Mucosa of gallbladder (tissue), 1 donor: ENCODE measurements at places on chromosomes 5 and 9.

DNA sequence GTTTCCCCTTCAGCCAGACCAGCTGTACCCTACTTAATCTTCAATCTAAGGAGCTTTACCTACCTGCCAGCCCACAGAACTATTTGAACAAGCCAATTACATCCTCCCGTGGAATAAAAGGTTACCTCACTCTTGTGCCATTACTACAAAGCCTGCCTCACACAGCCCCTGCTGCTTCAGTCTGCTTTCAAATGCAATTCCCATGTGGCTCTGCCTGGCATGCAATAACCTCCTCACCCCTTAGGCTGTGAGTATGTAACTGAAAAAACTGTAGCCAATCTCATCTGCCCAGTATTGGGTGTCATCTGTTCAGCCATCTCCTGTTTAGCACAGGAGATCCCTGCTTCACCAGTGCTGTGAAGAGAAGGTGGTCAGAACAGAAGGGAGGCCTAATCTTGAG, 6.1 kb upstream of the GCNT1 start:
- no peak for DNase-seq

DNA sequence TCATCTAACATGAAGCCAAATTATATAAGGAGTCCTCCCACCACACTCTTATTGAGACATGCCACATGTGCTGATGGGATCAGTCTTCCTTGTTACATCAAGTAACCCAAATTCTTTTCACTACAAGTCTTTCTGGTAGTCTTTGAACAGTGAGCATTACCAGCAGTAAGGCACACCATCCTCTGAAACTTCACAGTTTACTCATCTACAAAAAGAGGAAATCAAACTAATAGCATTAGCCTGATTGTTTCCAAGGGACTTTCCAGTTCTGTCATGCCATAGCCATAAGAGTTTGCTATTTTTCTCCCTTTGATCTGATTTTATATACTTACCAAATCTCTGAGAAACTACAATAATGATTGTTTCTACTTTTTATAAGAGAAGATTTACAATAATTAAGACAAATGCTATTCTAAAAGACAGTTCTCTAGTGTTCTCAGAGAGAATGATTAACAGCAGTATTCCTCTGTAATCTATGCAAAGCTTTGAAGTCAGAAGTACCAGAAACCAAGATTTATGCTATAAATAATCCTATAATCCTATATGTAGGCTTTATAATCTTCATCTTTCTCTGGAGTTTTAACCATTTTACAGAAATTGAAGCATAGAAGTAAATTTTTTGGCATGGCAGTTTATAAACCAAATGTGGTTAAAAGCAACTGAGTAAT, 166.2 kb upstream of the ACO1 start:
- no peak for DNase-seq

DNA sequence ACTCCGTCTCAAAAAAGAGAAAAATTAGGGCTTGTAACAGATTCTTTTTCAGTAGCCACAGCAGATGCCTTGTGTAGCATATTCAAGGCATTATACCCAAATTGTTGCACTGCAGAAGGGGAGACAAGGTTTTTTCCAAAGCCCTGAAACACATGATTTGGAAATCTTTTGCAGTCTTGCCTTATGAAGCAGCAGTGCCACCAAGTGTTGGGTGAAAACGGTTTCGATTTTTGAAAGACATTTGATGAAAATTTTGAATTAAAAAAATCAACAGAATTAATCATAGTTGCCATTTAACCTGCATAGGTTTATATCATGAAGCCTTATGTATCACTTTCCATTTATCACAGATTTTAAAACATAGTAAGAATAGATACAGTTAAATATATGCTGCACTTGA, 479.5 kb downstream of the TAF11L14 start:
- DNase-seq: no peak

- DNase-seq: no peak
These were observed 5.8 kb downstream of the ADAMTS19 start for GRCh38 chr5:129465776-129466344.

DNA sequence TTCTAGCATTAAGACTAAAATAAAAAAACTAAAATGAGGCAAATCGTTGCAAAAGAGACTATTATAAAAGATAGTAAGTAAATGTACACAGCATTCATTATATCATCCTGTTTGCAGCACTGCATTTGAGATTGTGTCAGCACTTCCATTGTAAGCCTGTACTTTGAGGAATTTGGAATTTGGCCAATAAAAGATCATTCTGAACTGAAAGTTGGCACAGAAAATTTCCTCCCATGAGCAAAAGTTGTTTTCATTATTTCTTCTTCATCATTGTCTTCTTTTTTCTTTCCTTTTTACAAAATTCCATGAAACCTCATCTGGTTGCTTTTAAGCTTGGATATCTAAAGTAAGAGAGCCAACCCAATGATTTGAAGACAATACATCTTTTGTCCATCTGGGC, 199.3 kb upstream of the ADAMTSL1 start:
- no peak for DNase-seq

DNA sequence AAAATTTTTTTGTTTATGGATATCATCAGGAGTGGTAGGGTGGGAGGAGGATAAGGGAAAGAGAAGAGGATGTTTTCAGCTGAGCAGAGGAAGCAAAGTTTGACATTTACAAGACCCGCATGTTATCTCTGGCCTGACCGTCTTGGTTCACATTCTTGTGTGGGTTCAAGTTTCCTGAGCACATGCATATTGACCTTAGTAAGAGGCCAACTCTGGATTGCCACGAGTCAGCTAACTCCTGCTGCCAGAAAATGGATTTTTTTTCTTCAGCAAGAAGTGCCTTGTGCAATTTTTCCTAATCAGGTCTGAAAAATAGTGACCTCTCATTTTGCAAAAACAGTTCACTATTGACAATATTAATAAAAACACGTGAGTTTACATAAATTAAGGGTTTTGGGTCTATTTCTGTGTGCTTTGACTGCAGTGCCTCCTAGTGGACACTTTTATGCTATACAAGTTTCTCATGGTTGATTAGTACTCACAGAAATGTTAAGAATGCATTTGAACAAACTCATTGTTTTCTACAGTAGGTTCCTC, 27.1 kb upstream of the BASP1 start:
- peak; percentile 27 for DNase-seq

GRCh38 chr5:1867114-1867814, 15.5 kb downstream of the IRX4 start:
- DNase-seq: no peak

GRCh38 chr5:136046246-136046645, 17.5 kb downstream of the TGFBI start:
- DNase-seq: no peak

GRCh38 chr5:18375641-18376040, 741.4 kb downstream of the TAF11L14 start:
- no peak for DNase-seq

DNA sequence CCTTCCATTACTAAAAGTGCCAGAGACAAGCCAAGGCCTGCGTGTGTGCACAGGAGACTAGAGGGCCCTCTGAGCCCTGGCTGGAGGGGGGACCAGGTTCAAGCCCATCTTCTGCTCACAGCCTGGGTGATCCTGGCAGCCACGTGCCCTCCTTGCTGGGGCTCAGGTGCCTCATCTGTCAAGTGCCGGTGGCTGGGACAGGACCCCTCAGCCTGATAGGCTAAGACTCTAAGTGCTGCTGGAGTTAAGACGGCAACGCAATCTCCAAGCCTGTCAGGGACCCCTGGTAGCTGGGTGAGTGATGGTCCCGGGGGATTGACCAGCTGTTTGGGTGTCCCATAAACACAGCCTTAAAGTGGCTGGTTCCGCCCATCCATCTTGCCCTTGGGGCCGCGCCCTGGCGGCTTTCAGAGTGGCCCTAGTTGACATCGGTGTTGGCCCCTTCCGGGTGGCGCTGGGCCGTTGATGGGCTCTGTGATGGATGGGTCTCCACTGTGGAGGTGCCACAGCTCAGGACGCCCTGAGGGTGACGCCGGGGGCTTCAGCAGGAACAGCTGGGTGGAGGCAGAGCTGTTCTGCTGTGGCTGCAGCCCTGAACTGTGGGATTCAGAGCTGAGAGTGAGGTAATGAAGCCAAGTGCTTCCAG, 136.2 kb downstream of the BARX1 start:
- no peak for DNase-seq

- DNase-seq: peak; percentile 38
These were observed 546 bp downstream of the DNAJB5 start for GRCh38 chr9:34989946-34990635.

DNA sequence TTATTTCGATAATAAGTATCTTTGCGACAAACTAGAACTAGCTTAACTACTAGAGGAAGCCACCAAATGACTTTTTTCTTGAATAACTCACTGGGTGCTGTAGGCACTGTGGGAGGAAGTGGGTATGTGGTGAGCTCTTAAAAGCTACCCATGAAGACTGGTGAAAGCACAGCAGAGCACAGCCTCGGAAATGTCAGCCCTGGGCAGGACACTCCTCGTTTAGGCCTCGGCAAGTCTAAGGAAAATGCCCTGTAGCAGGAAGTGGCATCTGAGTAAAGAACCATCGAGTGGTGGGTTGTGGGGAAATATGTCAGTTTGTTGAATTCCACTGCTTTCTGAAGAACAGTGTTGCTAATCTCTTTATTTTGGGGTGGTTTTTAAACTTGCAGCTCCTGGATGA, 44.0 kb upstream of the NCS1 start:
- DNase-seq: peak; percentile 32

GRCh38 chr5:162514116-162514515, 446.5 kb downstream of the GABRG2 start:
- DNase-seq: no peak

DNA sequence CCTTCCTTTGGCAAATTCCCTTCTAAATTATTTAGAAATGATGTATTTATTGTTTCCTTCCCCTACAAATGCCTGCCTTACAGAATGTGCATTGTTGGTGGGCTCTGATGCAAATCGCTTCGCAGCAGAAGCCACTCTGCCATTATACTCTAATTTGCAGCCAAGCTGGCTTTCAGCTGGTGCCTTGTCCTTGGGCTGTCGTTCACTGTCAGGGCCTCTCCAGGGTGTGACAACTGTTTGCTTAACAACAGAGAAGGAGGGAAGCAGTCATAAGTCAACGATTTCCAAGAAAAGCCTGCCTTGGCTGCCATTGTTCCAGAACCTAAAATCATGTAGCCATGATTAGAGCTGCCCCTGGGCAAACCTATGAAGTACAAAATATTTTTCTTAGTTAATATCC, 260.1 kb upstream of the RGMB start:
- DNase-seq: no peak

- no peak for DNase-seq
These were observed 63.5 kb upstream of the KLF9 start for GRCh38 chr9:70477907-70478480.

DNA sequence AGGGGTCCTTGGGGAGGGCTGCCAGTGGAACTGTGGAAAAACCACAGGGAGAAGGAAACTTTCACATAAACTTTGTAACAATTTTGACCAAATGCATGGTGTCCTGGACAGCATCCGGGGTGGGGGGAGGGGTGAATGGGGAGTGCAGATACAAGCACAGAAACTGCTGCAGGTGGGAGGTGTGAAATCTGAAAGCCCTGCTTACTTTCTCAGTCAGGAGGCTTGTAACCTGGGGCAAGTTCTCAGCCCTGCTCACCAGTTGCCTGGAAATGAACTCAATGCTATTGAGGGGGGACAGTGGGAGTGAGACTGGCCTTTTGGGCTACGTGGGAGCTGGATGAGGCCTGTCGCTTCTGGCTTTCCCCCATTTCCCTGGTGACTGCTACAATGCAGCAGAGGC, 694.5 kb upstream of the ZNF608 start:
- no peak for DNase-seq

DNA sequence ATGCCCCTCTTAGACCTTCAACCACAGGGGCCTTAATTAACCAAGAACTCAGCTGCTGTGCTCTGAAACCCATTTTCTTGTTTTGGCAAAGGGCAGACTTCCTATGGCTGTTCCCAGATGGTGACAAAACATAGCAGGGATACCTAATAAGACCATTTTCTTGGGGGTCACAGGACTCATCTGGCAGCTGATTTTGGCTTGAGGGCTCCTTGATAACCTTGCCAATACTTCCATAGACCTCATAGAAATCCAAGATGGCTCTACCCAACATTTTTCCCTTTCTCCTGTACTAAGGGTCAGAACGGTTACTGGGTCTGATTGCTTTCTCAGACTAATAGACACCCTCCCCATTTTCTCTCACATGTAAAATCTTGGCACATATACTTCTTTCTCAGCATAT, 757.7 kb upstream of the SEMA6A start:
- DNase-seq: no peak

- DNase-seq: peak; percentile 48
These were observed 46.0 kb downstream of the SHB start for GRCh38 chr9:38022995-38023394.

- no peak for DNase-seq
These were observed 301.3 kb upstream of the SMARCA2 start for GRCh38 chr9:1713841-1714240.

GRCh38 chr5:98656125-98656795, 117.2 kb upstream of the RGMB start:
- DNase-seq: no peak

- no peak for DNase-seq
These were observed 135.3 kb upstream of the DPYSL3 start for GRCh38 chr5:147645197-147645596.

GRCh38 chr9:84659313-84659712, 10.2 kb upstream of the NTRK2 start:
- no peak for DNase-seq

DNA sequence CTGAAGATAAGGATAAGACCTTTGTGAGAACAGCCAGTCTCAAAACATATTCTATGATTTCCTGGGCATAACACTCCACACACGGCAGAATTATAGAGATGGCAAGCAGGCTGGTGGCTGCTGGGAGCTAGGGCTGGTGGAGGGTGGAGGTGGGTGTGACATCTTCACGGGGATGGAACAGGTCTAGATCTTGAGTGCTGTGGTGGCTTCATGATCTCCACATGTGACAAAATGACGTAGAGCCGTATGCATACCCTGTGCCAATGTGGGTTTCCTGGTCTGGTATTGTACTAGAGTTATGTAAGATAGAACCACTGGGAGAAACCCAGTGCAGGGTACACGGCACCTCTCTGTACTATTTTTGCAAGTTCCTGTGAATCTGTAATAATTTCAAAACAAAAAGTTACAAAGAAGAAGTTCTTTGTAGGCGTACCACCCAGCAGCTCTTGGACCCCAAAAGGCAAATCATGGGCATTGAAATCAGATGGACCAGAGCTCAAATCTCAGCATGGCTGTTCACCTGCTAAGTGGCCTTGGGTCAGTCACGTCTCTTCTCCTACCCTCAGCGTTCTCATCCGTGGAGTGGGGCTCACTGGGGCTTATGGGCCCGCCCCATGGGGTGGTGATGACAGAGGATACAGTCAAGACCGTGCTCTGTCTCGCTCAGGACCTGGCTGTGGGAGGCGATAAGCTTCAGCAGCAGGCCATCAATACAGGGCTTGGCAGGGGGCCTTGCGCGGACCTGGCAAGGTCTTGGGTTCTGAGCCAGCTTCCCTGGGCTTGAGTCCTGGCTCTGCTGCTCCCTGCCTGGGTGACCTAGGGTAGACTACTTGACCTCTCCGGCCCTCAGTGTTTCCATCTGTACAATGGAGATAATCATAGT, 74.7 kb upstream of the UNC5A start:
- DNase-seq: no peak

- no peak for DNase-seq
These were observed 180.5 kb upstream of the PTPRD start for GRCh38 chr9:10793306-10793705.

GRCh38 chr5:116409591-116410296, 164.9 kb downstream of the SEMA6A start:
- no peak for DNase-seq

- no peak for DNase-seq
These were observed 64.1 kb downstream of the ZFAND5 start for GRCh38 chr9:72300873-72301272.
